ENCODE measurements at places on chromosomes 1 and 21.
A peak's percentile ranks its signal among the peaks of the same experiment; 100 is the strongest.

- DNase-seq = no peak
Measured at GRCh38 chr1:20405051-20405754, 80.8 kb downstream of the CAMK2N1 start.

DNA sequence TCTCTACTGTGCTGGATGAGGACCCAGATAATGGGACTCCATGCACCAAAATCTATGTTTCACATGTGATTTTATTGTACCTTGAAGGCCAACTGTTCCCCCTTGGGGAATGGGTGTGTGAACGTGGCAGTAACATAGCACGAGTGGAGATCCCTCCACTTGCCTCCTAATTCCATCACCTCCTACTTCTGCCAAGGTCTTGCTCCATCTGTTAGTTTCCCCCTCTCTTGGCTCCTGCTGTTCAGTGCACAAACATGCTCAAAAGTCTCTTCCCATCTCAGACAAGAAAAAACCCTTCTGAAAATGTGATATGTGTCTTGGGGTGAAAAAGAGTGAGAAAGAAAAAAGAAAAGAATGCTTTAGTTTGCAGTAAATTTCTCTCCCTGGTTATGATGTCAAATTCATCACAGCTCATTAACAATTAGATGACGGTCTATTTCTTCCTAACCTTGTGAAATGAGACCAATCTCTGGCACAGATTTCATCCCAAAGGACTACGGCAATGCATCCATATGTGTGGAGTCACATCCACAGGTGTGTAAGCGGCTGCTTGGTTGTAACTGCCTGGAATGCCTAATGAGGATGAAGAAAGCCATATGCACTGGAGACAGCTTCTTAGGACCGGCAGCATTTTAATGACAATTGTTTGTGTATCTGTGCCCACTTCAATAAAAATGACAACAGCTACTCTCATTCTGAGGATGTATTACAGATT is 79.3 kb upstream of the DIRAS3 start:
- no peak for DNase-seq

GRCh38 chr21:45366931-45367401 is 38.0 kb upstream of the COL18A1 start:
- no peak for DNase-seq

- DNase-seq = no peak
Measured at GRCh38 chr1:39635205-39635870, 4.1 kb downstream of the HEYL start.

DNA sequence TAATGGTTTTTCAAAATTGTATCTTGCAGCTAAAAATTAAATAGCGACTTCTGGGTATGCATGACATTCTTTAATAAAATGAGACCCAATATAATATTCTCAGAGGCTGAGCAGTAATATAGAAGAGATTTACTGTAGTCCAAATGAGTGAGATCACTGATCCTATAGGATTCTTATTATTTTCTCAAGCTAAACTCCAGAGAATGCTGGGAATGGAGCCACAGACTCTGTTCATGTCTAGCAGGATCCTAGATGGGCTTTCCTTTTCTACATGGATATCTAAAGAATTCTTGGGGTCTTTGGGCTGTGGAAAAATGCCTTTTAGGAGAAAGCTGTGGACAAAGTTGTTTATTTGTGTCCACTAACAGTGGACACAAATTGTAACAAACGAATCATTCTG is 150.7 kb upstream of the ZNF644 start:
- DNase-seq = no peak

- DNase-seq = no peak
Measured at GRCh38 chr1:191963286-191963685, 195.0 kb upstream of the RGS18 start.

DNA sequence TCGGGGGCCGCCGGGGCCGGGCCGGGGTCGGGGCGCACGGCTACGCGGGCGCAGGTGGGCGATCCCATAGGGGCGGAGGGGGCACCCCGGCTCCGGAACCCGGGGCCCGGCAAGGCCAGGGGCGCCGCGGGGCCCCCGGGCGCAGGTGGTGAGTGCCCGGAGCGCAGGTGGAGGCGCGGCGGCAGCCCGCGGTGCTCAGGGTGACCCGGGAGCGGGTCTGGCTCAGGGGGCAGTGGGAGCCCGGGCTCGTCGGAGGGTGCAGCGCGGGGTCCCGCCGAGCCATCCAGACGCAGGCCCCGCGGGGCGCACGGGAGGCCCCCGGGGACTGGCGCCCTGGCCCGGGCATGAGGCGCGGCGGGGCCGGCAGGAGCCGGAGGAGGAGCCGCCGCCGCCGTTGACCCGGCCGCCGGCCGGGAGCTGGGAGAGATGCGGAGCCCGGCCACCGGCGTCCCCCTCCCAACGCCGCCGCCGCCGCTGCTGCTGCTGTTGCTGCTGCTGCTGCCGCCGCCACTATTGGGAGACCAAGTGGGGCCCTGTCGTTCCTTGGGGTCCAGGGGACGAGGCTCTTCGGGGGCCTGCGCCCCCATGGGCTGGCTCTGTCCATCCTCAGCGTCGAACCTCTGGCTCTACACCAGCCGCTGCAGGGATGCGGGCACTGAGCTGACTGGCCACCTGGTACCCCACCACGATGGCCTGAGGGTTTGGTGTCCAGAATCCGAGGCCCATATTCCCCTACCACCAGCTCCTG is 489 bp downstream of the CELSR2 start:
- no peak for DNase-seq

GRCh38 chr1:178565586-178565985 is 52.7 kb downstream of the TEX35 start:
- DNase-seq = no peak

DNA sequence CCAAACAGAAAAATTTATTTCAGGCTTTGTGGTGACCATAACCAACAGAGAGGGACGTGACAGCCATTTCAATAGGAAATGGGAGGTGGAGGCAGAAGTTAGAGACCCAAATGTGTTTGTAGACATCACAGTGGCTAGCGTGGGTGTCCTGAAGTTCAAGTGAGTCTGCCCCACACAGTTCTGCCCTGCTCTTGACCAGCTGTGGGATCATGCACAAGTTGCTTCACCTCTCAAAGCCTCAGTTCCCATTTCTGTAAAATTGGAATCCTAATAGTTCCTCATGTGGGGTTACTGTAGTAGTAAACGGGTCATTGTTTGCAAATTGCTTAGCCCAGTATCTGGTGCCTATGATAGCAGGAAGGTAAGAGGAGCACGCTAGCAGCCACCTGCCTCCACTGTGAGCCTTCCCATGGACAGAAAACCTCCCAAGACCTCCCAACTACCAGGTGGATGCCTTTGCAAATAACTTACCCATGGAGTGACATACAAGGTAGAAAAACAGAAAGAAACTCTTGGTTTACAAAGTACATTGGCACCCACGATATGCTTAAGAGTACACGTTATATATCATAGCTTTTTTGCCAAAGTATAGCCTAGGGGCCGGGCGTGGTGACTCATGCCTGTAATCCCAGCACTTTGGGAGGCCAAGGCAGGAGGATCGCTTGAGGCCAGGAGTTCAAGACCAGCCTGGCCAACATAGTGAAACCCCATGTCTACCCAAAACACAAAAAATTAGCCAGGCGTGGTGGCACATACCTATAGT is 29.1 kb downstream of the FHAD1 start:
- DNase-seq = no peak

DNA sequence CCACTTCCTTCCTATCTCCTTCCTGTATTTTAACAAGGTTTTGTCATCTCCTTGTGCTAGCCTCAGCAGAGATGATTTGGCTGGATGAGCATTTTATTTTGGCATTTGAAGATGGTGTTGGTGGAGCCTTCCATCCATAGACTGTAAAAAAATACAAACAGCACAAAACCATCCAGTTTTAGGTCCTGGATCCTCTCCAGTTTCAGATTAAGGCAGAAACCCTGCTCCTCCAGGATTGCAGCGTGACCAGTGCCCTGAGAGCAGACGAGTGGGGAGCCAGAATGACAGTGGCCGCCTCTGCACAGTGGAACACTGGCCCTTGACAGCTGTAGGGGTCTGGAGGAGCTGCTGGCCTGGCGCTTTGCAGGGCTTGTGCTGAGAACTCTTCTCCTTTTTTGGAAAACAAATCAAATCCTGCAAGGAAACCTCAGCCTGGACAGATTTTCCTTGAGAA is 72.2 kb upstream of the GADD45A start:
- DNase-seq = no peak

DNA sequence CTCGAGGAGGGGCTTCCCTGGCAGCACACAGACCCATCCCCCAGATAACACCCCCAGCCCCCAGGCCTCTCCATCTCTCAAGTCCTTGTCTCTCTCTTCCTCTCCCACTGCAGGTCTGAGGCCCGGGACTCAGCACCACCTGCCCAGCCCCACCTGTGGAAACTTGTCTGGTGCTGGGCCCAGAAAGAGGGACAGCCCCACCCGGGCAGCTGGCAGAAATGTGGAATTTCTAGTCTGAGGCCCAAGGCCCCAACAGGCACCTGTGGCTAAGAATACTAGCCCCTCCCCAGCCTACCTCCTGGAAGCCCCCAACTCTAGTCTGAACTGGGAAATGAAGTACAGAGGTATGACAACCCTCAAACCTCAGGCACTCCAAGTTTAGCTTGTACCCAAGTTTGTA is 15.4 kb downstream of the TTC39A start:
- no peak for DNase-seq

DNA sequence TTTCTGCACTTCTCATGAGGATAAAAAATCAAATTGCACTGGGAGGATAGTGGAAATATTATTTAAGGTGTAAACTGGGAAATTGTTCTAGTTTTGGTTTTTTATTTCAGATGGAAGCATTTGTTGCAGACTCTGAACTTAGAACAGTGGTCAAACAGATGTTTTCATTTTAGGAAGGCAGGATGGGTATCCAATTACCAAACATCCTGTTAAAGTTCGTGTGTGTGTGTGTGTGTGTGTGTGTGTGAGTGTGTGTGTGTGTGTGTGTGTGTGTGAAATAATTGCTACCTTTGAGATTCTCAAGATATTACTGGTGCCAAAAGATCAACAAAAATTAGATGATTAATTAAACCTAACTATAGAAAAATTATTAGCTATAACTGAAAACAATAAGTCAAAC is 24.3 kb upstream of the DUSP10 start:
- DNase-seq = no peak

- DNase-seq = no peak
Measured at GRCh38 chr1:14071581-14071980, 371.6 kb downstream of the PRDM2 start.

DNA sequence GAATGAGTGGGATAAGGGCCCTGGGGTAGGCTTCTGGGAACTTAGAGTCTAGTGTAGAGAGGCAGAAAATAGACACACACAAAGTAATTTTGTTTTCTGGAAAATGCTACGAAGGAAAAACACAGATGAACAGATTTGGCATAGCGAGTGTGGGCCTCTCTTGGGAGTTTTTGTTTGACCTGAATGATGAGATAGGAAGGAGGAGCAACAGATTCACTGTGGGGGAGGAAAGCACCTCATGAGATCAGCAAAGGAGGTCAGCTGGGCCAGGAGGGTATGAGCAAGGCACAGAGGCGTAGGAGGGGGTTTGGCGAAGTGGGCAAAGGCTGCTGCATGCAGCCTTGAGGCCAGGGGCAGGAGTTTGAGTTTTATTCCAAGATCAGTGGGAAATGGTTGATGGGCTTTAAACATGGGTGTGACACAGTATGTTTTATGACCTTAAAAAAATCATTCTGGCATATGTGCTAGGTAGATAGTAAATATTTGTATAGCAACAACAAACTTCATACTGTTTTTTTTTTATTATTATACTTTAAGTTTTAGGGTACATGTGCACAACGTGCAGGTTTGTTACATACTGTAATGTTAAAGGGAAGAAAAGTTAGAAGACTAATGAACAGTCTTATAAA is 57.9 kb downstream of the FGGY start:
- no peak for DNase-seq

- DNase-seq = no peak
Measured at GRCh38 chr1:186183219-186183618, 191.8 kb downstream of the TPR start.

- DNase-seq = no peak
Measured at GRCh38 chr1:89355056-89355455, 8.8 kb upstream of the GBP6 start.

GRCh38 chr1:160855181-160855981 is 7.3 kb downstream of the CD244 start:
- DNase-seq = no peak

GRCh38 chr1:869499-870244 is 54.1 kb upstream of the SAMD11 start:
- peak; percentile 81 for DNase-seq

- no peak for DNase-seq
Measured at GRCh38 chr21:37338671-37339551, 27.7 kb upstream of the DYRK1A start.

DNA sequence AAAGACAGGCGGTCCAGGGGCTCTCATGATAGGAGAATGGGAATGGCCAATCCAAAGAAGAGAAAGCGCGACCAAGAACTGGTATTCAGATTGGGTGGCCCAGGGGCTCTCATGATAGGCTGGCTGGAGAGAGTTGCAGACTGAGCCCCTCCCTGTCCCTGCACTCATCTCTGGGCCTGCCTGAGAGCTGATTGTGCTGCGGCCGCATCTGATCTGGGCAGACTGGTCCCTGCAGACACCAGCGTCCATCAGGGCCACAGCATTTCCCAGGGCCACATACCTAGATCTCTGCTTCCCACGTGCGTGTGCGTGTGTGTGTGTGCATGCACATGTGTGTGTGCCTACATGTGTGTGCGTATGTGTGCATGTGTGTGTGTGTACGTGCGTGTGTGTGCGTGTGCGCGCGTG is 30.4 kb upstream of the MAN1C1 start:
- no peak for DNase-seq

GRCh38 chr1:201358596-201358995 is 18.9 kb downstream of the TNNT2 start:
- no peak for DNase-seq

DNA sequence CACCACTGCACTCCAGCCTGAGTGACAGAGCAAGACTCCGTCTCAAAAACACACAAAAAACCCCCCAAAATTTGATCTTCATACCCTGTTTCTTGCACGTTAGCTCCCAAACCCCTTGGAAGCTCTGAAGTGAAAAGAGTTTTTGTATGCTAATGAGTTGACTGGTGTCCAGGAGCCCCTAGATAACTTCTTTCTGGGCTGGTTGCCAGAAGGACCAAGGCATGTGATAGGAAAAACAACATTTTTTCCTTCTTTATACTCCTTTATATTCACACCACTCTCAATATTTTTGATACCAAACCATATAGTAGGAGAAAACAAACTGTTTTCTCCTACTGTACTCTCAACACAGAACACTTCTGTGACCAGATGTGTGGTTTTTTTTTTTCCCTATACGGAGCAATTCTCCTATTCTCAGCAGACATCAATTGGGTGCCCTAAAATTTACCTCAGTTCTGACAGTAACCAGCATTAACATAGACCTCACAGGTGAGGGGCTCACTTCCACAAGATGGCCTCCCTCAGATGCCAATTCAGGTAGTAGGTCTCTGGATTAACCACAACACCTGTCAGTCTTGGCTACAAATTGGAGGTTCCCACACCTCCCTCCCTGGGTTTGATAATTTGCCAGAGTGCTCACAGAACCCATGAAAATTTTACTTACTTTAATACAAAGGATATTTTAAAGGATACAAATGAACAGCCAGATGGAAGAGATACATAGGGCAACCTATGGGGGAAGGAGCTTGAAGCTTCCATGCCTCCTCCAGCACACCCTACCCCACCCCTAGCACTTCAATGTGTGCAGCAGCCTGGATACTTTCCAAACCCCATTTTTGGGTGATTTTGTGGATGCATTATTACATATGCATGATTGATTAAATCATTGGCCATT is 25.6 kb downstream of the ZYG11B start:
- DNase-seq = no peak

Measured in effector CD4-positive, alpha-beta T cell (primary cell).